Central memory CD8-positive, alpha-beta T cell (primary cell): ENCODE measurements at places on chromosomes 2 and 18.

GRCh38 chr2:241842620-241843211, 16.0 kb downstream of the PDCD1 start:
- peak overlapping the region; percentile 77 for H3K4me3 ChIP-seq
- peaks cover 12% of the 10 kb centered on the region for H3K36me3 ChIP-seq
- no peaks in the 10 kb centered on the region for H3K27me3 ChIP-seq
- peak overlapping the region; percentile 95 for H3K27ac ChIP-seq

DNA sequence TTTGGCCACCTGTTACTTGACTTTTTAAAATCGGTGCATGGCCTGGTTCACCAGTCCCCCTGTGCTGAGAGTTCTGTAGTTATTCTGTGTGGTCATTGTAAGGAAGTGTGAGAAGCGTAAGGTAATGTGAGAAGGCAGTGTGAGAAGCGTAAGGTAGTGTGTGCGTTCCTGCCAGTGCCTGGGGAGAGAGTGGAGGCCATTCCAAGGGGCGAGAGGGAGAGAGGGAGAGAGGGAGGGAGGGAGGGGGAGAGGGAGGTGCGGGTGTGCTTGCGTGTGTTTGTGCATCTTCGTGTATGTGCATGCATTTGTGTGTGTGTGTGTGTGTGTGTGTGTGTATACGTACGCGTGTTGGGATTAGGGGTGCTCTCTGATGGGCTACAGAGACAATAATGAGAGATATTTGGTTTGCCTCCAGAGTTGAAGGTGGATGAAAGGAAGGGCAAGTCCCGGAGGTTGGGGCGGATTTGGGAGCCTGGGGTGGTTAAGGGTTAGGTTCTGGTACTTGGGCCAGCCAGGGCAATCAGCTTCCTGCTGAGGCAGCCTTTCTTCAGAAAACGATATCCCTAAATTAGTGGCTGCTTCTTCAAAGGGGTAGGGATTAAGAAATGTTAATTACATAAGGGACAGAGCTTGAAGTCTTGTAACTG, 53.7 kb downstream of the SGPP2 start:
- no peak for DNase-seq
- H3K4me3 ChIP-seq = no peak overlapping the region
- no peaks in the 10 kb centered on the region for H3K36me3 ChIP-seq
- no peak overlapping the region for H3K27ac ChIP-seq
- no peaks in the 10 kb centered on the region for H3K4me1 ChIP-seq

GRCh38 chr18:54764786-54765185, 63.5 kb upstream of the RAB27B start:
- no peak for DNase-seq
- H3K27me3 ChIP-seq = peaks cover 24% of the 10 kb centered on the region
- no peak overlapping the region for H3K4me3 ChIP-seq
- H3K4me1 ChIP-seq = no peaks in the 10 kb centered on the region

DNA sequence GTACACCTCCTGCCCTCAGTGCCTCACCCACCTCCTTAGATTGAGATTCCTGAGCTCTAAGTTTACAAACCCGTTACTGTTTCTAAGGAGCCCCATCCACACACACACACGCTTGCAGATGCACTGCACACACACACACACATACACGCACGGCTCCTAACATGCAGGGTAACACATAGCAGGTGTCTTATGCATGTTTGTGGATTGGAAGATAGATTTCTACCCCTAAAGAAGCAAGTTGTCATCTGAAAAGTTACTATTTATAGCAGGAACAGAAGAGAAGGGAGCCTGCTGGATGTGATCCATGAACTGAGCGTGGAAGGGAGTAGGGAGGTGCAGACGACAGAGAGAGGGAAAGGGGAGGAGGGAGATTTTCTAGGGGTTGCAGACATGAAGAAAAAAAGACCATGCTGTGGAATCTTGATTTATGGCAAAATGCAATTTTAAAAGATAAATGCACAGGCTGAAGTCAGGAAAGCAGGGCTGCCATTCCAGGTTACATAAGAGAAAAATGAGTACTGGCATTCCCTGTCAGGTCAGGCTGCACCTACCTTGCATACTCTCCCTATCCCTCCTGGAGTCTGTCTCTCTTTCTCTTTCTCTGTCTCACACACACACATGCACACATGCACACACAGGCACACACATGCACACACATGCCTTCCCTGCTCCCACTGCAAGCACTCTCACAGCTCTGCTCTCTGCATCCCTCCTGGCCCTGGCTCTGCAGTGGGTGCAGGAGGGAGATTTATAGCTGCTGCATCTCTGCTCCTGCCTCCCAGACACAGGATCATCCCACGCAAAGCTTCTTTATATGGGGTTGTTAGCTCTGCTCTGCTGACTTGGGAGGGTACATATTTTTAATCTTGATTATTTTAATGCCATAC, 192.6 kb upstream of the MYT1L start:
- H3K4me3 ChIP-seq = no peak overlapping the region
- no peak overlapping the region for H3K27ac ChIP-seq
- H3K36me3 ChIP-seq = no peaks in the 10 kb centered on the region
- H3K27me3 ChIP-seq = no peaks in the 10 kb centered on the region

GRCh38 chr18:72544092-72544886, at the start of gene CBLN2:
TSS of gene CBLN2 (minus strand) at chr18:72544342. CDS start at chr18:72542160, 2,182 bp downstream.
- no peak for DNase-seq
- no peak within 1 kb of the TSS for H3K27ac ChIP-seq
- H3K4me1 ChIP-seq = no peaks in the 10 kb centered on the region
- H3K4me3 ChIP-seq = no peak within 1 kb of the TSS
- no peaks in the 10 kb centered on the region for H3K36me3 ChIP-seq

GRCh38 chr2:190663348-190663747, 14.5 kb downstream of the NAB1 start:
- H3K4me1 ChIP-seq = peaks cover 43% of the 10 kb centered on the region
- H3K4me3 ChIP-seq = no peak overlapping the region
- H3K27ac ChIP-seq = no peak overlapping the region
- H3K27me3 ChIP-seq = no peaks in the 10 kb centered on the region
- DNase-seq = no peak
- H3K36me3 ChIP-seq = peaks cover 1% of the 10 kb centered on the region

DNA sequence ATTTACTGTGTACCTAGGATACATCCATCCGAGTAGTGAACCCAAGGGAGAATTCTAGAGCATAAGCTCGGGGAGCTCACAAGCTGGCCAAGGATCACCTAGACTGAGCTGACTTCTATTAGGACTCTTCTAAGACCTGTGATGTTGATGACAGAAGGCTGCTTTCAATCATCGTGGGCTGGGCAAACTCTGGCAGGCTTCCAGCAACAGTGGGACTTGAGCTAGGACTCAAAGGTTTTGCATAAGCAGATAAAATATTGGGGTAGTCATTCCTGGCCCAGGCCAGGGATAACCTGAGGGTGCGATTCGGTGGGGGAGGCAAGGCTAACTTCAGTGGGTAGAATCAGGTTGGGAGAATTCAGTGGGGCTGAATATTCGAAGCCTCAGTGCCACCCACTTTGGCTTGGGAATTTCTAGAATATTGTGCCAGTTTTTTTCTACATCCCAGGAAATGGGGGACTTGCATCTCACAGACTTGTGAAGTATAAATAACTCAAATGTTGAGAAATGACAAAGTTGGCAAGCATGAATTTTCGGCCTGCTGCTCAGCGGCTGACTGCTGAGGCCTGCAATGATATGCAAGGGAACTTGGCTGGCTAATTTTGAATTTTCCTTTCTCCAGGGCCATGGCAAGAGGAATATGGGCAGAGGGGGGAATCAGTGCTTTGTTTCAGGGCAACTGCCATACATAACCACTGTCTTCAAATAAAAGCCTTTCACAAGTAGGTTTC, 274.3 kb downstream of the PRKCE start:
- H3K27me3 ChIP-seq = no peaks in the 10 kb centered on the region
- H3K36me3 ChIP-seq = no peaks in the 10 kb centered on the region
- no peak overlapping the region for H3K4me3 ChIP-seq
- no peak for DNase-seq
- H3K4me1 ChIP-seq = peaks cover 13% of the 10 kb centered on the region
- no peak overlapping the region for H3K27ac ChIP-seq

DNA sequence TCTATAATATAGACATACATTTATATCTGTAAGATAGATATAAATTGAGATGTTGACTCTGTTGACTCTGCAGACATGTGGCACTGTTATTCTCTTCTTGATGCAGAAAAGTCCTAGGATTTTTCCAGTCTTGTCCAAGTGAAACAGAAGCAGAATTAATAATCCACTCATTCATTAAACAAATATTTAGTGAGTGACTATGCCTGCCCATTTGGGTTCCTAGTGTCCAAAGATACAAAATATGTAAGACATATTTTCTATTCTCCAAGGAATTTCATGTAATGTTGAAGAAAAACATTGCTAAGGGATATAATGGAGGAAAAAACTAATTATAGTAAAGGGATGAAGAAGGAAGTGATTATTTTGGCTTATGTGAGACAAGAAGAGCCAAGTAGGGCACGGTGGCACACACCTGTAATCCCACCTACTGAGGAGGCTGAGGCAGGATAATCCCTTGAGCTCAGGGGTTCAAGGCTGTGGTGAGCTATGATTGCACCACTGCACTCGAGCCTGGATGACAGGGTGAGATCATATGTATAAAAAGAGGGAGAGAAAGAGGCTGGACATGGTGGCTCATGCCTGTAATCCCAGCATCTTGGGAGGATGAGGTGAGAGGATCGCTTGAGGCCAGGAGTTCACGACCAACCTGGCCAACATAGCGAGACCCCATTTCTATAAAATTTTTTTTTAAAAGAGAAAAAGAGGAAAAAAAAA, 19.9 kb upstream of the PLEKHH2 start:
- H3K4me1 ChIP-seq = peaks cover 5% of the 10 kb centered on the region
- no peaks in the 10 kb centered on the region for H3K36me3 ChIP-seq
- no peak for DNase-seq
- H3K27ac ChIP-seq = no peak overlapping the region

GRCh38 chr2:161030260-161031063, 129.8 kb upstream of the TANK start:
- no peak overlapping the region for H3K4me3 ChIP-seq
- H3K36me3 ChIP-seq = no peaks in the 10 kb centered on the region
- no peak overlapping the region for H3K27ac ChIP-seq
- peaks cover 7% of the 10 kb centered on the region for H3K4me1 ChIP-seq
- no peak for DNase-seq
- peaks cover 6% of the 10 kb centered on the region for H3K27me3 ChIP-seq

GRCh38 chr2:199929262-199929661, 18.2 kb downstream of the C2orf69 start:
- no peak overlapping the region for H3K4me3 ChIP-seq
- H3K27ac ChIP-seq = peak overlapping the region; percentile 13
- no peak for DNase-seq
- H3K27me3 ChIP-seq = no peaks in the 10 kb centered on the region
- H3K36me3 ChIP-seq = peaks cover 35% of the 10 kb centered on the region

- peak overlapping the region; percentile 44 for H3K27ac ChIP-seq
- peak overlapping the region; percentile 50 for H3K4me3 ChIP-seq
- peaks cover 25% of the 10 kb centered on the region for H3K4me1 ChIP-seq
Measured at GRCh38 chr2:174332217-174332963, 2.4 kb upstream of the SP9 start.

DNA sequence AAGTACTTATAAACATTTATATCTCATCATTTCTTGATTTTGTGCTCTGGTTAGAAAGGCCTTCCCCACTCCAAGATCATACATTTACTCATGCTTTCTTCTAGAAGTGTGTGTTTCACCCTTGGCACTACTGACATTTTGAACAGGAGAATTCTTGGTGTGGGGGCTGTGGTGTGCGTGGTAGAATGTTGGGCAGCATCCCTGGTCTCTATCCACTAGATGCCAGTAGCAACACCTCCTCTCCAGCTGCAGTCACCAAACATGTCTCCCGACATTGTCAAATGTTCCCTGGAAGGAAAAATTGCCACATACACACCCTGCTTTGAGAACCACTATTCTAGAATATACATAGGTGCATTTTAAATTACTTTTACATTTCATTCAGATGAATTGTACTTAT, 8.7 kb upstream of the TGIF1 start:
- no peaks in the 10 kb centered on the region for H3K27me3 ChIP-seq
- no peak overlapping the region for H3K4me3 ChIP-seq
- no peak for DNase-seq

DNA sequence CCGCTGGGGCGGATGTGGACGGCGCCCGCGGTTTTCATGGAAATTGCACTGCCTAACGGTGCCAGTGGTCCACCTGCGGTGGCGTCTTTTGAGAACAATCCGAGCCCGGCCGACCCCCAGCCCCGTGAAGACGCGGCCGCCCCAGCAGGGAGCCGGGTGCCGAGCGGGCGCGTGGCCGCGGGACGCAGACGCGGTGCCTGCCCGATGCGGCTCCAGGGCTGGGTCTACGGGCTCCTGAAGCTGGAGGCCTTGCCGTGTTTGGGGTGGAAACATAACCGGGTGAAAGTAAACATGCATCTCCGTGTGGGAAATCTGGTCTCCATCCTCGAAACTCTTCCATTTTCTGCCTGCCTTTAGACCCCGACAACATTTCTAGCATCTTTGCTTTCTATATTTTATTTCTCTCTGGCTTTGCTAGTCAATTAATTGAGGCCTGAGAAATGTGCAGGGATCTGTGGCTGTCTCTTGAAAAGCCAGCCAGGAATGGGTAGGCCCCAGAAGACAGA, 572 bp downstream of the INPP4A start:
- peaks cover 12% of the 10 kb centered on the region for H3K36me3 ChIP-seq
- DNase-seq = no peak
- no peaks in the 10 kb centered on the region for H3K27me3 ChIP-seq

DNA sequence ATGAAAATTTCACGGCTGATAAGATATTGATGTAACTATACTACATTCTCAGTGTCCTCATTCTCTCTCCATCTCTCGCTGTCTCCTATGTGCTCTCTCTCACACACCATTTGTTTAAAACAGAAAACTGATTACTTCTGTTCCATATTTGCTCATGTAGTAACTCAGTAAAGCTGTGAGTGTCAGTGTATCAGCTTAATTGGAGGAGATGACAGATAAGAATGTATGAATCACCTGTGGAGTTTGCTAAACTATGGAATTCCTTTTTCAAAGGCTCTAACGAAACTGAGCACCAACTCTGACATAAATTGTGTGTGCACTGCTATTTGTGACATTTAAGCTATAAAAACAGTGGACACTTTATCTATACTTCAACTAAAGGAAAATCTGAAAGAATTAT, 1080.0 kb downstream of the DSC3 start:
- DNase-seq = no peak
- no peaks in the 10 kb centered on the region for H3K27me3 ChIP-seq
- H3K36me3 ChIP-seq = no peaks in the 10 kb centered on the region
- no peak overlapping the region for H3K4me3 ChIP-seq
- no peak overlapping the region for H3K27ac ChIP-seq

- H3K27me3 ChIP-seq = no peaks in the 10 kb centered on the region
- no peak overlapping the region for H3K27ac ChIP-seq
- H3K36me3 ChIP-seq = peaks cover 2% of the 10 kb centered on the region
Measured at GRCh38 chr2:45892757-45893156, 241.3 kb downstream of the PRKCE start.
